ENCODE measurements at places on chromosomes 2 and 18.

GRCh38 chr2:69013142-69013839 lies at the start of gene ANTXR1:
Gene ANTXR1 (plus strand): TSS chr2:69013179. CDS start chr2:69013500, 321 bp downstream.
- DNase-seq: peak; percentile 83

GRCh38 chr2:35973132-35973736 lies 382.3 kb upstream of the CRIM1 start:
- DNase-seq: peak; percentile 51

GRCh38 chr2:658426-658825 lies 18.8 kb downstream of the TMEM18 start:
- no peak for DNase-seq

- no peak for DNase-seq
These were observed 40.9 kb downstream of the HS1BP3 start for GRCh38 chr2:20609995-20610357.

GRCh38 chr2:180542511-180542910 lies 437.9 kb upstream of the UBE2E3 start:
- DNase-seq: no peak

GRCh38 chr2:15942711-15943345 lies 2.5 kb downstream of the MYCN start:
- no peak for DNase-seq

DNA sequence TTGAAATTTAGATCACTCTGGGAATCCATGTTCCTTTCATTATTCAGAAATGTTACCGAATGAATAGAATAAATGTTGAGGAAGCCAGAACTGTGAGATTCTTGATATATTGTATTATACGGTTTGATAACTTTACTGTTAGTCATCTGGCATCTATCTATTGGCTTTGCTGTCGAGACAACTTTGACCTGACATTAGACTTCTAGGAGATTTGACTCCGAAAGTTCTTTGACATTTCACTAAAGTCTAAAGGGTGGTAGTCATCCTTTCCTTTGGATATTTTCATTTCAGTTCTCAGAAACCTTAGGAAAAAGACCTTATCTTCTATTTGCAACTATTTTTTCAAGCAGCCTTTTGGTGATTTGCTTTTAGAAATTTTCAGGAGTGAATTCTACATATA lies 1.9 kb downstream of the BMPR2 start:
- DNase-seq: peak; percentile 34

DNA sequence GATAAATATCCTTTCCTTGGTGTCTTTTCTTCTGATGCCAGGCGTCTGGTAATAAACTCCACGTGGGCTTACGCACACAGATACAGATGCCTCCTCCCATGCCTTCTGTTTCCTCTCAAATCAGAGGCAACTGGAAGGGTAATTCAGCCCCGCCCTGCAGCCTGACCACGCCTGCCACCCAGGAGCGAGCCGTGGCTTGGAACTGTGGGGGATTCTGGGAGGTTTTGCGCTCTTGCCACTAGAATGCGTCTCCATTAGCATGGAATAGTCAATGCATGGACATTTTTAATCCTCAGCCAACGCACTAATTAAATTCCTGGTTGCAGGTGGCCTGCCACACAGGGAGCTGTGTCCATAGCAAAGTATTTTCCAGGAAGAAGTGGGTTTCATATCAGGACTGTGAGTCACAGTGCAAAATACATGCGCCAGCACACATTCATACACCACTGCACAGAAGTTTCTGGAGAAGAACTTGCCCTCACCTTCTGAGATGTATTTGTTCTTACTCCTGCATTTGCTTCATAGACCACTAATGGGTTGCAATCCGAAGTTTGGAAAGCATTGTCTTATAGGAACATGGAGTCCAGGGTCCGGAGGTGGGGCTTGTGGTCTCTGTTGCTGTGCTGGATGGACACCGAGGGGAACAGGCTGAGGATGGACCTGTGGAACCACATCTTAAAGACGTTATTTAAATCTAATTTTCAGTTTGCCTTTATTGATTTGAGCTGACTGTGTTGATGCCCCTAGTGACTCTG lies 151.4 kb downstream of the LDLRAD4 start:
- DNase-seq: no peak

DNA sequence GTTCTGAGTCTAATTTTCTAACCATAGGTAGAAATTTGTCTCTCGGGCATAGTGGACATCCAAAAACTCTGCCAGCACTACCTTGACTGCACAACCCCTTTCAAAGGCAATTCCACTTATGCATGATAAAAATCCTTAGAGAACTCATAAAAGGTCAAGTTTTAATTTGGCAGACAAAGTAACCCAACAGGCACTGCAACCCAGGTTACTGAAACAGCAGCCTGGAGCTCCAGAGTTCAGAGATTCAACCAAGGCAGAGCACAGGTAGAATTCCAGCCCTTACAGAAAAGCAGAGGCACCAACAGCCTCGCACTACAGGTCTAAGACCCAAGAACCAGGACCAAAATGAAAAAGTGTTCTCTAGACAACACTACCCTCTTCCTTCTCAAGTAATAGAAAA lies 1.8 kb downstream of the DTNB start:
- no peak for DNase-seq

DNA sequence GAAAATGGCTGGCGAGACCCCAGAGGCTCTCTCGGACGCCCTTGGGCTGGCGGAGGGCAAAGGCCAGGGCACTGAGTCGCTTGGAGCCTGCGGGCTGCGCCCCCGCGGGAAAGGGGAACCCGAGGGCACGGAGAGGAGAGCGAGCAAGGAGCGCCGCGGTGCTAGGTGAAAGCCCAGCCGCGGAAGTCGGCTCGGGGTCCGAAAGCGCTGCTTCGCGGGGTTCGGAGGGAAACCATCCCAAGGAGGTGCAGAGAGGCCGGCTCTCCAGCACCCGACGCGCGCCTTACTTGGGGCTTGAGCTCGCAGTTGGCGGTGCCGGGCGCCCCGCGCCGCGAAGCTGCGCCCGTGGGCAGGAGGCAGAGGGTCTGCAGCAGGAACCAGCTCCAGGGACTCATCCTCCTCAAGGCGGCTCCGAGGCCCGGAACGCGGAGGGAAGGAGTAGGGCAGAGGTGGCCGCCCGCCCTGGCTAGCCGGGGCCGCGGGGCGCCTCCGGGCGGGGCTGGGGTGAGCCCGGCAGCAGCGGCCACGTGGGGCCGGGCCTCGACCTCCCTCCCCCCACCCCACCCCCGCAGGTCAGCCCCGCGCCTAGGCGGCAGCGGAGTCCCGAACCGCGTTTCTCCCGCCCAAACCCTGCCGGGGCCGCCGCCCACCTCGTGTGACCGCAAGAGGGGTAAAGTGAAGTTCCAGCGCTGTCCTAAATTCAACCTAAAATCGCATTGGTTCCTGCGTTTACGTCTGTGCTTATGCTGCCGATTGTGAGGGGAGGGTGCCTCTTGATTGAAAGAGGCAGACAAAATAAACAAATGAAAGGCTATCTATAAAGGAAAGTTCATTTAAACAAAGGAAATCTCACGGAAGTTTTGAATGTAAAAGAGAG lies at the start of gene TRABD2A:
Gene TRABD2A (minus strand): TSS at position 440 of the 877 bp plus-strand sequence. CDS start 45 bp downstream, at position 395.
- DNase-seq: peak; percentile 47

GRCh38 chr2:50066873-50067272 lies 912.6 kb upstream of the FSHR start:
- peak; percentile 3 for DNase-seq

DNA sequence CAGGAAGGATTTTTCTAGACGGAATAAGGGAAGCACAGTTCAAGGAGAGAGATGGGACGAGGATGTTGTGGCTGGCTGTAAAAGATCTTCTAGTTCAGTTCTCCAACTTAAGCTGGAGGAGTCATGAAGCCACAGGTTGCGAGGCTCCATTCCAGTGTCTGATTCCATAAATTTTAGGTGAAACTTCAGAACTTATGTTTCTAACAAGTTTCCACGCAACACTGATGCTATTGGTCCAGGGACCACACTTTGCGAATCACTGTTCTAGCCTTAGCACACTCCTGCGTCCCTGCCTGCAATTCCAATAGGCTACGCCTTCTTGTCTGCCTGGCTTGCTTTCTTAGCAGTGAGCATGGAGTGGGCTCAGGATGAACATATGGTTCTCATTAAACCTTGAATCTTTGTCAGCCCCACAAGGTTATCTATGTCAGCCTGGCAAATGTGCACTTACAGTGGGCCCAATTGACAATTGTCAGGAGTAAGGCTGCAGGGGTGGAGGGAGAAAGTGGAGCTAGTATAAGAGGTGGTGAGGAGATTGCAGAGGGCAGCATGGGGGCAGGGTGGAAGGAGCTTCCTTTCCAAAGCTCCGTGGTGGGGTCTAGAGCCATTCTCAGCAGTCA lies 438.1 kb upstream of the ST6GAL2 start:
- DNase-seq: no peak

DNA sequence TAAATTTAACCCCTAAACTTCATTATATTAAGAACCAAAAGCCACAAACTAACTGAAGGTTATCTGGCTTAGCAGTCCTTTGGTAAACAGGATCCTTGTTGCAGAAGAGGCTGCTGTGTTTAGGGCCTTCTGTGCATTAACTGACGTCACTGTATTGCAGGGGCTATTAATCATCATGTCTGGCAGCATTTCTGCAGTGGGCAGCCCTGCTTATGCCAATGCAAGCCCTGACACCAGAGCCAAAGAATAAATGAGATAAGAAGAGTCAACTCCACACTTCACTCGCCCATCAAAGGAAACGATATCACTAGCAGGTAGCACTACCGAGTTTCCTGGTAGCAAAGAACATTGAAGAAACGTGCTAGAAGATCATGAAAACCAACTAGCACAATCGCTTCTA lies 110.6 kb downstream of the PLEKHM3 start:
- DNase-seq: peak; percentile 11

DNA sequence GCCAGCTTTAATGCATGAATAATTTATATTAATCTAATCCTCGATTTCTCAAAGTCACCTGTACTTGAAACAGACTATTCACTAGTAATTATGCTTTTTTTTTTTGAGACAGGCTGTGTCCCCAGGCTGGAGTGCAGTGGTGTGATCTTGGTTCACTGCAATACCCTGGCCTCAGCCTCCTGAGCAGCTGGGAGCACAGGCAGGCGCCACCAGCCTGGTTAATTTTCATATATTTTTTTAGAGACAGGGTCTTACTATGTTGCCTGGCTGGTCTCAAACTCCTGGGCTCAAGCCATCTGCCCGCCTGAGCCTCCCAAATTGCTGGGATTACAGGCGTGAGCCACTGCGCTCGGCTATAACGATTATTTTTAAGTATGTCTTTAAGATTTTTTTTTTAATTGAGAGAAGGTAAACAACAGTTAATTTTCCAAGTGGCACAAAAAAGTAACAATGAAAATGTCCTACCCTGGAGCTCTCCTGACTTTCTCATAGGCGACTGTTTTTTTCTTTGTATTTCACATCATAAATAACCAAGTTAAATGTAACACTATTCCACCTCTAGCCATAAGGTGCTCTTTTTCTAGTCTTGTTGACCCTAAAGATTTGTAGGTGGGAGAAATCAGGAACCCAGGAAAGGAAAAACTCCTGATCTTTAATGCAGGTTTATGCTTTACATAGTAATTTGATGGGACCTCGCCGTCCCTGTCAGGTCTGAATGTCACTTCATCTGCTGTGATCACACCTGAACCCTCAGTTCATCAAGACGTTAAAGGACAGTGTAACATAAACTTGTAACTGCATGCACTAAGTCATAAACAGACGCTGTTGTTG lies 1.3 kb upstream of the ANKRD12 start:
- no peak for DNase-seq

DNA sequence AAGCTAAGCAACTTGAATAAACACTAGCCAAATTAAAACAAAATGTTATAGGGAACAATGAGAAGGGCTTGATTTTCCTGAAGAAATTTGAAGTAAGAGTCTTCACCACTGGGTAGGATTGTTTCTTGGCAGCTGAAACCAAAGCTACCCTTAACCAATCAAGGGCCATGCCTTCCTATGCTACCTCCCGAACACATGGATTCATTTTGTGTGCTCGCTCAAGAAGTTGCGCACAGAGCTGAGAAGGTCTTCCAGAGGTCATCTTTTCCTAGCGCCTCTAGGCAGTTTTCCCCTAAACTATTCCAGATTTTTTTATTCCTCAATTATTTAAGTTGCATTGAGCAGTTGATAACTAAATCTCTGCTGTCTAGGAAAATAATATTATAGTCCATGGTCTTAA lies 264.6 kb downstream of the RBM43 start:
- no peak for DNase-seq

- DNase-seq: peak; percentile 47
These were observed 65.7 kb upstream of the RTN4 start for GRCh38 chr2:55115761-55116597.

DNA sequence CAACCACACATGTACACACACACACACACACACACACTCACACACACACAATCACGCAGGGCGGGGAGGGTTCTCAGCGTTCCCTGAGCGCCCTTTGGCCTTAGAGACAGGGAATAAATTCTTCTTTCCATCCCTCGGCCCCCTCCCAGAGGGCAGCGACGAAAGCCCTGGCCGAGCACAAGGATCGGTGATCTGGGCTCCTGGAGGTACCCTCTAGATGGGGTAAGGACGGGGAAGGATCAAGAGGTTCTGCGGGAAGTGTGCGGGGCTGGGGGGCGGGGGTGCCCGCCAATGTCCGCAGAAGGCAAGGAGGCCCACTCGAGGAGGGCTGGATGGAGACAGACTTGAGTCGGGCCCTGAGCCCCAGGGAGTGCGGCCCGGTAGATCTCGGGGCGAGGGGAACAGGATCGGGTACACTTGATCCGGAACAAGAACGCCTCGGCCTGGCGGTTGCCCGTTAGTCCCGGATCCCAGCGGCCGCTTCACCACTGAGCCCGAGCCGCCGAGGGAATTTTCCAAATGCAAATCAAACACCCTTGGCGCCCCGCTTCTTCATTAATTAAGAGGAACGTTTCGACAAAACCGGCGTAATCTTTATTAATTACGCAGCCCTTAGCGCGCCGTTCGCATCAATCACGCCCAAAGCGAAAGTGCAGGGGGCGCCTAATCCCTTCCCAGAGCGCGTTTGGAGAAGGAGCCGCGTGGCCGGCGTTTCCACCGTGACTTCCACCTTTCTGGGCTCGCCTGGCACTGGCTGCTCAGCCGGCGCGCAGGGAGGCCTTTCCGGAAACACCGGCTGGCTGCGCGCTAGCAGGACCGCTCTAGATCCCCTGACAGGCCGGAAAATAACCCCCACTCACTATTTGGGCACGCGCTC lies 7.0 kb upstream of the PAX3 start:
- no peak for DNase-seq

DNA sequence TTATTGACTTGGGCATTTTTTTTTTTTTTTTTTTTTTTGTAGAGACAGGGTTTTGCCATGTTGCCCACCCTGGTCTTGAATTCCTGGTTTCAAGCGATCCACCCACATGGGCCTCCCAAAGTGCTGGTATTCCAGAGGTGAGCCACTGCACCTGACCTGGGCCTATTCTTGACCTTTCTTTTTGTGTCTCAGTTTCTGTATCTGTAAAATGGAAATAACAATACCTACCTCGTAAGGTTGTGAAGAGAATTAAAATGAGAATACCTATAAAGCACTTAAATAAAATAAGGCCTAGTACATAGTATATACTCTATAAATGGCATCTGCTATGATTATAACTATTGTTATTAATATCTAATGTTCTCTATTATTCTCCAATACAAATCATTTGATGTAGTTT lies 15.7 kb downstream of the MAP4K3 start:
- no peak for DNase-seq

GRCh38 chr18:41713969-41714825 lies 240.8 kb upstream of the PIK3C3 start:
- no peak for DNase-seq

All from MCF 10A (cell line).